ENCODE measurements at places on chromosomes 1 and 21.

GRCh38 chr1:4411862-4412261 lies 242.5 kb upstream of the AJAP1 start:
- DNase-seq: no peak

GRCh38 chr1:192954705-192955265 lies 104.4 kb downstream of the UCHL5 start:
- no peak for DNase-seq

DNA sequence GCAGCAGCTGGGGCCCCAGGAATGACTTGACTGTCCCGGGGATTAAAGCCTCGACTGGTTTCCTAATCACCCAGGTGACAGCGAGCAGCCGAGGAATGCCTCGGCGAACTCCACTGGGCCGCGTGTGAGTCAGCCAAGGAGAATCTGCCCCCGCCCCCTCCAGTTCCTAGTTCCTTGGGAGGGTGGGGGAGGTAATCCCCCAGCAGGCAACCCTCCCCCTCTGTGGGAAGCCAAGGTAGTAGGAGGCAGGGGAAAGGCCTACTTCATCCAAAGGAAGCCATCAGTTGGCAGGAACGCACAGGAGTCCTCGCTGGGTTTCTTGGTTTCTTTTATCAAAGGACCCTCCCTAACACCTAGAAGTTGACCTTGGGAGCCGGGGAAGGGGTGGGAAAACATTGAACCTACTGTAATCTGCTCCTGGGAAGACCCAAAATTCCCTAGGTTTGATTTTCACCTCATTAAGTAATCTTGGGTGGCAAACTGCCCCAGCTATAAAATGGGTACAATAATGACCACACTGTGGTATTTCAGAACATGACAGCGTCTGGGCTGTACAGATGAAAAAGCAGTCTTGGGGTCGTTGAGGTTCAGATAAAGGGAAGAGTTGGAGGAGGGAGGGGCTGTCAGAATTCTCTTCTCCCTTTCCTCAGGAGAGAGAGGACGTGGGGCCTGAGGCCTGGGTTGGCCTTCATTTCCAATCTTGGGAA lies 1.4 kb downstream of the TENT5B start:
- DNase-seq: no peak

DNA sequence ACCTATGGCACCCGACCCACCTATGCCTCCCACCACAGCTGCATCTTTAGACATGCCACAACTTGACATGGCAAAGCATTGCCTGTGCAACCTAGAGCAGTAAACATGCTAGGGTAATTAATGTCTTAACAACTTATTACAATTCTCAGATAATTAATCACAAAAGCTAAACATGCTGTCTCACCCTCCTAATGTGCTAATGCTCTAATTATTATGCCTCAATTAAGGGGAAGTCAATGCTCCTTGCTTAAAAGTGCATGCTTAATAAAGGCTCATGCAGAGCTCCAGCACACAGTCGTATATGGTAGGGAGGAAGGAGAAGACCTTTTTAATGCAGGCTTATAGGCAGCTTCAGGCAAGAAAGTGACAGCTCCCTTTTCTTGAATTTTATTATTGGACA lies 396.0 kb downstream of the SEC16B start:
- DNase-seq: no peak

- no peak for DNase-seq
Measured at GRCh38 chr1:6266641-6267040, 5.7 kb upstream of the GPR153 start.

- DNase-seq: no peak
Measured at GRCh38 chr1:1129381-1129821, 13.5 kb upstream of the C1orf159 start.

DNA sequence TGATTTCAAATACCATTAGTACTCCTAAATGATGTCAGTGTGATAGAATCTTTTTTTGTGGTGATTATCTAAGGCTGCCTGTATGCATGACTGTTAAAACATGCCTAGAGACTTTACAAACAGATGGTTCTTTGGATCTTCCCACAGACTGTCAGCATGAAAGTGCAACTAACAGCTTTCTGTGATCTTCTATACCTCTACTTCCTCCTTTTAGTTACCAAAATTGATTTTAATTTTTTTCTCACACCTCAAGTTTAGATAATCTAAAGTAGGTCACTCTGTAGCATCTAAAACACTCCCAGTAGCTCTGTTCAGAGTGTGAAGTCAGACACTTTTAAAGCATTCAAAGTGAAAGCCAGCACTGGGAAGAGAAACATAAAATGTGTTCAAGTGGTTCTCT lies 534.5 kb downstream of the PTPRC start:
- no peak for DNase-seq

- DNase-seq: no peak
Measured at GRCh38 chr1:196960854-196961253, 16.5 kb upstream of the CFHR5 start.

- no peak for DNase-seq
Measured at GRCh38 chr1:27865821-27866220, 6.5 kb upstream of the THEMIS2 start.

DNA sequence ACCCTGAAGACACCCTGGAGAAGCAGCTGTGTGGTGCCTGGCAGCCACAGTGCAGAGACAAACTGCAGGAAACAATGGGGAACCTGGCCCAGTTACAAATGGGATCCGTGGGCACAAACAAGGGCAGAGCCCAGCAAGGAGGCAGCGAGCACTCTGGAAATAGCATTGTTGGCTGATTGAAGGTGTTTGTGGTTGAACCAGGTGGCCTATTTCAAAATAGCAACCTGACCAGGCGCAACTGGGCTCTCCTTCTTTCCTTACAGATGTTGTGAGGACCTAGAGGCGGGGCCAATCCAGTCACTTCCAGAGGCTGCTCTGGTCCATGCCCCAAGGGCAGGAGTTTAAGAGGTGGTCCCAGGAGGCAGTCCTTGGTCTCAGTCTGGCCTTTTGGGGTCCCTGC lies 21.7 kb upstream of the ZBTB21 start:
- DNase-seq: no peak

DNA sequence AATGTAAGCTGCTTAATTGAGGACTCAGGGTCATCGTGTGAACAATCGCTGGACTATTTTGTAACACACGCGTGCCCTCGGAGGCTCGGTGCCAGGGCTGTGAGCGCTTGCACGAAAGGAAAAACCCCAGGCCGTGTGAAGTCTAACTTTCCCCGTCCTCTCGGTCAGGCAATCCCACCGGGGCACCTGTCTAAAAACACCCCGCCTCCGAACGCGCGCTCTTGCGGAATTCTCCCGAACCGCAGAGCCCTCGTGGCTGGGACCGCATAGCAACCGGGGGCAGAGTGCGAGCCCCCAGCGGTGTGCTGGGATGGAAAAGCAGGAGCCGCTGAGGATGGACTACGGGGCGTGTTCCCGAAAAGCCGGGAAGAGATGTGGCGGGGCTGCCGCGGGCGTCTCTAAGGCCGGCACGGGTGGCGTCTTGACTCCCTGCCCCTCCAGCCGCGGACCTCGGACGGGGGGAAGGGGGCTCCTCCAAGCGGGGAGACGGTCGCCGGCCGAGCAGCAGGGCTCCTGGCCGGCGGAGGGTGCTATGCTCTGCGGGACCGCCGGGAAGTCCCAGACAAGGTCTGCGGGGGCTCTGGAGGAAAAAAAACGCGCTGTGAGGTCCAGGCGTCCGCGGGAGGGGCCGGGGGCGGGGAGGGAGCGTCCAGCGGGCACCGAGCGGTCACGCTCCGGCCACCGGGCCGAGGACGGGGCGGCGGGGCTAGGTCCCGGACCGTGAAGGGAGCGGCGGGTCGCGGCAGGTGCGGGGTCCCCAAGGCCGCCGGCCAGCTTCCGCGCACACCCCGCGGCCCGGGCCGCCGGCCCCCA lies 936 bp downstream of the ZBTB21 start:
- peak; percentile 49 for DNase-seq

- no peak for DNase-seq
Measured at GRCh38 chr1:1957533-1957961, 38.5 kb upstream of the TMEM52 start.

- no peak for DNase-seq
Measured at GRCh38 chr21:36430841-36431240, 45.6 kb downstream of the CHAF1B start.

- no peak for DNase-seq
Measured at GRCh38 chr1:224683936-224684335, 67.8 kb downstream of the CNIH3 start.

GRCh38 chr1:226370144-226370923 lies 37.6 kb downstream of the PARP1 start:
- no peak for DNase-seq

GRCh38 chr1:190376044-190376443 lies 101.6 kb downstream of the BRINP3 start:
- DNase-seq: no peak

GRCh38 chr1:107698161-107698560 lies 266.8 kb downstream of the VAV3 start:
- no peak for DNase-seq

DNA sequence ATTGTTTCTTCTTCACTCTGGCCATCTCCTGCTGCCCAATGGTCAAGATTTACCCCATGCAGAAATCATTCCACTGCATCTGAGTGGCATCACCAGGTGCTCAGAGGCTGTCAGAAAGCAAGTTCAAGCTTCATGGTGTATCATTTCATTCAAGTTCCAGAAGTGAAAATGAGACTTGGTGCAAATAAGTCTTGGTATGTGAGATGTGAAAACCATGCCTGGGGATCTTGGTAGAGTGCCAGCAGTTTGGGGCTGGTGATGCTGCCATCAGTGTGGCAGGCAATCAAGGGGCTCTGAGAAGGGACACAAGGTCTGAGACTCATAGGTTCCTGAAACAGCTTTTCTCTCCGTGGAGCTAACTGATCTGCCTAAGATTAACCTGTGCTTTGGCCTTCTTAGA lies 52.0 kb downstream of the CD2 start:
- DNase-seq: peak; percentile 54

DNA sequence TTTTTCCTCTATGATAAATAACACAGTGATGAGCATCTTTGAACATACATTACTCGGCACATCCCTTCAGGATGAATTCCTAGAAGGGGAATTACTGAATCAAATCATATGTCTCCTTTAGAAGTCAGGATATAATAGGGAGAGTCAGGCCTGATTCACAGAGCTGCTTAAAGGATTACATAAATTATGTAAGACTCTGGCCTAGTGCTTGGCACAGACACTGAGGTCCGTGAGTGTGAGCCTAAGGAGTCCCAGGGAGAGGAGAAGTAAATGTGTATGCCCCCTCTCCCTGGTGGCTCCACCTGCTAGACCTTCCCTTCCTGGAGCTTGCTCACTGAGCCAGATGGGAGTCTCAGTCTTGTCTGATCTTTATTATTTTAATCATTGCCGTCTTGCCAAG lies 8.6 kb upstream of the FOXE3 start:
- no peak for DNase-seq

- no peak for DNase-seq
Measured at GRCh38 chr21:31752967-31753366, 21.0 kb upstream of the SCAF4 start.

Data from activated CD8-positive, alpha-beta memory T cell treated with anti-CD3 and anti-CD28 coated beads, Interleukin-2, amount 50 U/mL, for 4 hours (primary cell).